ENCODE measurements at places on chromosomes 3 and 15.

DNA sequence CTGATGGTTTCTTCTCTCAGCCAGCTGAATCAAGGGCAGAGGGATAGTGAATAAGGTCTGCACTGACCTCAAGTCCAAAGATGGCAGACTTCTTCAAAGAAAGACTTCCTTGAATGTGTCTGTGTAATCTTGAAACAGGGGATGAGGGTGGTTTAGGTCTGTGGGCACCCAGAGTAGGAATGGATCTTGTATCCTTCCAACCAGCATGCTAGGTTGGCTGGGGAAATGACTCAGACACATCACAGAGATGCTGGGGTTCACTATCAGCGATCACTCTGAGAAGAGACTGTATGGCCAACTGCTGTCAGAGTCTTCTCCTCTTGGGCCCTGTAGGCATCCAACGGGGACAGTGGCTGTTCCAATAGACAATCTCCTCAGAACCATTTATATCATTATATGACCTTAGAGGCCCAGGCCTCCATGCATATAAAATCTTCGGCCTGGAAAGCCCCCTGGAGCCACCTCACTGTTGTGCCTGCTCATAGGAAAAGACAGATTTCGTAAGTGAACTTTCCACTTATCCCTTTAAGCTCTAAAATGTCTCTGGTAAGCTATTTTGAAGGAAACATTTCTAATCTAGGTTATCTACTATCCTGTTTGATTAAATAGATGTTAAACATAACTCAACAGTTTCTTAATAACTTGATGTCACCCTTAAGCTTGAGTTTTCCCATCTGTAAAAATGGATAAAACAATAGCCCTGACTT lies 58.5 kb downstream of the TIPARP start:
- no peak for DNase-seq

GRCh38 chr3:8953313-8953712 lies 10.0 kb downstream of the RAD18 start:
- DNase-seq, result no peak

DNA sequence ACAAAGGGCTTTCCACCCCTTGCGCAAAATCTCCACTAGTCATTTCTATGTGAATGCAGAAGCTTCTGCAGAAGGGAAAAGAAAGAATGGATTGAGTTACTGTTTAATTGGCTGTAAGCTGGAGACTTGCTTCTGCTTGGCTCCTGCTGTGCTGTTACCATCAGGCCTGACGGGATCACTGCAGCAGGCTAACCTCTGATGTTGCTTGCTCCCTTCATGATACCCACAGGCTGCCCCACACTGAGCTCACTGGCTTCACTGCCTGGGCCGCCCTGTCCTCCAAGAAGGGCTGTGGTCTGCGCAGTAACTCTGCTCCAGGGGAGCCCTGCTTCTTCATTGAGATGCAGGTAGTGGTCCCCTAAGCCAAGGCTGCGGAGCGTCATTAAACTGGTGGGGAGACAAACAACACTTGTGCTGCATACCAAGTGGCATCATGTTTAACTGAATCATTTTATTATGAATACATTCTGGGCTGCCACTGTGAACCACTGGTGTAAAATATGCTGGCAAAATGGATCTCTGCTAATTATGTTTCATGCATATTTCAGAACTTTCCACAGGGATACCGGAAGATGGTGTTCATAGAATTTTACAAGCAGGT lies 78.6 kb downstream of the WDR49 start:
- no peak for DNase-seq

DNA sequence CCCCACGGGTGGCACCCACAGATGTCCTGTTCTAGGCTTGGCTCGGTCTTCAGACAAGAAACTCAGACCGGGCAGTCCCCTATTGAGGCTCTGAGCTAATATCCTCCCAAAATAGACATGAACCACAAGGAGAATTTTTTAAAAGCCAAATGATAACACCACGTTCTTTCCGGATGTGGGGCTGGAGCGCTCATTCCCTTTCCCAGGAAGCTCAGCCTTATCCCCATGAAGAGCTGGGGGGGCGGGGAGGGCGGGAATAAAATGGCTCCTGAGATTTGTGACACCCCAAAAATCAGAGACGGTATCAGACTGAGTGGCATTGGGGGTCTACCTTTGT lies 1.1 kb downstream of the SLC6A1 start:
- no peak for DNase-seq

- no peak for DNase-seq
Observed at GRCh38 chr3:16295298-16295890, 30.4 kb downstream of the OXNAD1 start.
